ENCODE measurements at places on chromosomes 7 and 10.

DNA sequence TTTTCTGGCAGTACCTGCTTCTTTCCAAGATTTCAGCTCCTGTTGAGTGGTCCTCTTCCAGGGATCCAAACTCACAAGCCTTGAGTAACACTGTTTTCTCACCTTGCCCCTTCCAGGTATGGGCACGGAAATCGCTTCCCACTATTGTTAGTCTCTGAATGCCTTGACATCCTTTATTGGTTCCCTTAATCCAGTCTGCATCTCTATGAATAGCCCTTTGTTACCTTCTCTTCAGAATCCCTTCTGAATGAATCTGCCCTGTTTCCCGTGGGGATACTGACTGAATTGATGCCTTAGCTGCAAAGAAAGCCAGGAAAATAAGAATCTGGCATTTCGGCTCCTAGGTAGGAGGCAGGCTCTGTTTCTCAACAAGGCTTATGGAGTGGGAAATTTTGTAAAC lies 467.7 kb downstream of the PLXNA4 start:
- H3K27ac ChIP-seq: no peak overlapping the region
- H3K27me3 ChIP-seq: peaks cover 3% of the 10 kb centered on the region
- H3K4me3 ChIP-seq: no peak overlapping the region
- no peaks in the 10 kb centered on the region for H3K36me3 ChIP-seq
- no peaks in the 10 kb centered on the region for H3K4me1 ChIP-seq
- DNase-seq: no peak

DNA sequence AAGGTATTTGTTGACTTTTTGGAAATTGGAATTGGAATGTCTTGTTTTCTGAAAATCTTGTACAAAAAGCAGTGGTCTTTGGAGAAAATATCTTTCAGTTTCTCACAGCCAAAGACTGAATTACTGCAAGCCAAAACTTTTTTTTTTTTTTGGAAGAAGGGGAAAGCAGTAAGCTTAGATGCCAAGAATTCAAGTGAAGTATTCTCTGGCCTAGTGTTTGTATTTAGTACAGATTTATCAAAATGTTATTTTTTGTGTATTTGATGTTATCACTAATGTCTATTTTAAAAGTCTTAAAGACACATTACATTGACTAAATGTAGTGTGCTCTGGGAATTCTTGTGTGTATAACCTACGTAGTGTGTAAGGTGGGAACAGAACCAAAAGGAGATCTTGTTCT lies 6.2 kb downstream of the TET1 start:
- no peaks in the 10 kb centered on the region for H3K36me3 ChIP-seq
- DNase-seq: no peak
- H3K27me3 ChIP-seq: peaks cover 19% of the 10 kb centered on the region
- H3K4me1 ChIP-seq: peaks cover 13% of the 10 kb centered on the region
- no peak overlapping the region for H3K27ac ChIP-seq
- no peak overlapping the region for H3K4me3 ChIP-seq

DNA sequence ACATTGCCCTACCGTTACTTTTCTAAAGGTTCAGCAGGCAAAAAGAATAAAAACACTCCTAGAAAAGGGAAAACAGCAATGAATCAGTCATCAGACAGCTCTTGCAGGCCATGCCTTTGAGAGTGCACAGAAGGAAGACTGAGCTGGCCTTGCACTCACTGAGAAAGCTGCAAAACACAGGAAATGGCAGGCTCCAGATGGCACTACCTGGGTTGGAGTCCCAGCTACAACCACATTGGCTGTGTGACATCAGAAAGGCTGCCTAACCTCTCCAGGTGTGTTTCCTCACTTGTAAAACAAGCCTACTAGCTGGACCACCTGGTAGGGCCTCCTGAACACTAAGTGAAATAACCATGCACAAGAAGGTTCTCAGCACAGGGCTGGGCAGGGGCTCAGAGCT lies 113.7 kb downstream of the SFMBT2 start:
- peaks cover 22% of the 10 kb centered on the region for H3K4me1 ChIP-seq
- H3K27ac ChIP-seq: no peak overlapping the region
- DNase-seq: no peak
- H3K36me3 ChIP-seq: peaks cover 11% of the 10 kb centered on the region
- no peak overlapping the region for H3K4me3 ChIP-seq
- H3K27me3 ChIP-seq: no peaks in the 10 kb centered on the region

GRCh38 chr10:5402798-5403197 lies 1.8 kb downstream of the TUBAL3 start:
- H3K27me3 ChIP-seq: peaks cover 8% of the 10 kb centered on the region
- no peaks in the 10 kb centered on the region for H3K4me1 ChIP-seq
- no peaks in the 10 kb centered on the region for H3K36me3 ChIP-seq
- DNase-seq: no peak

GRCh38 chr7:6160191-6160623 lies 112.2 kb downstream of the CYTH3 start:
- no peak overlapping the region for H3K27ac ChIP-seq
- no peak overlapping the region for H3K4me3 ChIP-seq
- no peaks in the 10 kb centered on the region for H3K27me3 ChIP-seq
- H3K36me3 ChIP-seq: peaks cover 20% of the 10 kb centered on the region

GRCh38 chr7:12719141-12719919 lies 31.9 kb downstream of the ARL4A start:
- H3K27ac ChIP-seq: no peak overlapping the region
- H3K36me3 ChIP-seq: peaks cover 2% of the 10 kb centered on the region
- no peak for DNase-seq
- H3K4me1 ChIP-seq: no peaks in the 10 kb centered on the region
- peaks cover 2% of the 10 kb centered on the region for H3K27me3 ChIP-seq
- H3K4me3 ChIP-seq: no peak overlapping the region
